Sigmoid colon (tissue), 7 donors: ENCODE measurements at places on chromosomes 5 and 9. TPM values are rescaled to one million over a fixed set of nuclear protein-coding genes. Genes with fewer than 3 reads are reported as not detected.
A peak's percentile ranks its signal among the peaks of the same experiment; 100 is the strongest.

PCDHGA8 gene
- polyA plus RNA-seq, result not detected

DPYSL3 gene
- polyA plus RNA-seq, result 48.7 TPM

NPM1 gene
- polyA plus RNA-seq, result 2,962 TPM

IPPK gene
- 3.6 TPM for polyA plus RNA-seq

DNA sequence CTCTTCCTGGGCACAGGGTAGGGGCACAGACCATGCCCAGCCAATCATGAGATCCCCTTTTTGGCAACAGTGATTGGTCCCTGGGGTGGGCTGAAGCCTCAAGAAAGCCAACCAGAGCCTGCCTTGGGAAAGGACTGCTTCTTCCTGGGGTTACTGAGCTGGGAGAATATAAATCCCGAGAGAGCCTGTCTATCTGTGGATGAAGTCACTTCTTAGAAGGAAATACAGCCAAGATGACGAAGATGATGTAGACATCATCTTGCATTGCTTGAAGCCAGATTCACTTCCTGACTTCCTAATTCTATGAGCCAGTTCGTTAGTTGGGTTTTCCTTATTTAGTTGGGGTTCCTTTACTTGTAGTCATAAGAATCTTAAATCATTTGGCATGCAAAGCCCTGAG lies 50.1 kb upstream of the PWWP2A start:
- H3K36me3 ChIP-seq, result no peaks in the 10 kb centered on the region
- H3K27ac ChIP-seq, result no peak overlapping the region
- H3K4me3 ChIP-seq, result no peak overlapping the region
- H3K4me1 ChIP-seq, result peaks cover 12% of the 10 kb centered on the region
- no peak for DNase-seq

DNA sequence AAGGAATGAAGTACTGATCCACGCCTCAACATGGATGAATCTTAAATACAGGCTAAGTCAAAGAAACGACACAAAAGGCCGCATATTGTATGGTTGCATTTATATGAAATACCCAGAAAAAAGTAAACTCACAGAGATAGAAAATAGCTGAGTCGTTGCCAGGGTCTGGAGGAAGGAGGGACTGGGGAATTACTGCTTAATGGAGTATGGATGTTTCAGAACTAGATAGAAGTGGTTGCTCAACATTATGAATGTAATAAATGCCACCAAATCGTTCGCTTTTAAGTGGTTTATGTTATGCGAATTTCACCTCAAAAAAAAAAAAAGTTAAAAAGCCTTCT lies 784 bp upstream of the MSANTD3 start:
- peaks cover 39% of the 10 kb centered on the region for H3K4me1 ChIP-seq
- no peaks in the 10 kb centered on the region for H3K27me3 ChIP-seq
- peak overlapping the region; percentile 93 for H3K4me3 ChIP-seq

GRCh38 chr9:89464300-89464901 lies 33.5 kb downstream of the SEMA4D start:
- H3K27ac ChIP-seq, result no peak overlapping the region
- no peak overlapping the region for H3K4me3 ChIP-seq
- no peaks in the 10 kb centered on the region for H3K4me1 ChIP-seq
- H3K27me3 ChIP-seq, result no peaks in the 10 kb centered on the region

GRCh38 chr5:65329266-65329665 lies 152.5 kb downstream of the ADAMTS6 start:
- H3K36me3 ChIP-seq, result no peaks in the 10 kb centered on the region
- no peak overlapping the region for H3K4me3 ChIP-seq
- no peaks in the 10 kb centered on the region for H3K4me1 ChIP-seq
- no peak for DNase-seq

GRCh38 chr9:12640016-12640587 lies 53.1 kb upstream of the TYRP1 start:
- H3K36me3 ChIP-seq, result no peaks in the 10 kb centered on the region
- no peaks in the 10 kb centered on the region for H3K27me3 ChIP-seq
- no peaks in the 10 kb centered on the region for H3K4me1 ChIP-seq

- no peak overlapping the region for H3K27ac ChIP-seq
- H3K27me3 ChIP-seq, result no peaks in the 10 kb centered on the region
- H3K4me1 ChIP-seq, result no peaks in the 10 kb centered on the region
- no peak for DNase-seq
- H3K36me3 ChIP-seq, result no peaks in the 10 kb centered on the region
Measured at GRCh38 chr5:39283231-39283818, 64.0 kb upstream of the FYB1 start.

DNA sequence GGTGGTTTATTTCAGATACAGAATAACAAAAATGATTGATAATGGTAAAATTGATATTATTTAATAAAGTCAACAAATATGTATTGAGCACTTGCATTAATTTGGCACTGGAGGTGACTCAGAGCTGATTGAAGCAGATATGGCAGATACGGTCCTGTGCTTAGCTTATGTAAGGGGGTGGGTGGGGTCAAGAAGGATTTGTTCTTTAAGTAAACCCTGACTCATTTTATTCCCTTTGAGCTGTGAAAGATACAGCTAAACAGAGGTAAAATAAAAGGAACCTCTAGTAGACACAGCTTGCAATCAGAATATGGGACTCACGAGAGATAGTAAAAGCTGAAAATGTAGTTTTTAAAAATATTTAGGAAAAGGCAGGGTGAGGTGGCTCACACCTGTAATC lies 201.3 kb upstream of the CLINT1 start:
- no peak for DNase-seq
- H3K27ac ChIP-seq, result no peak overlapping the region
- H3K4me1 ChIP-seq, result peaks cover 11% of the 10 kb centered on the region
- no peak overlapping the region for H3K4me3 ChIP-seq
- no peaks in the 10 kb centered on the region for H3K27me3 ChIP-seq

- no peaks in the 10 kb centered on the region for H3K4me1 ChIP-seq
- no peaks in the 10 kb centered on the region for H3K27me3 ChIP-seq
- H3K27ac ChIP-seq, result peak overlapping the region; percentile 97
- H3K36me3 ChIP-seq, result no peaks in the 10 kb centered on the region
Measured at GRCh38 chr5:115542086-115542485, 2.5 kb downstream of the FEM1C start.
